Kidney (tissue), 22 donors: ENCODE measurements at places on chromosomes 3 and 15.

GRCh38 chr3:195450731-195451229 is 8.0 kb upstream of the ACAP2 start:
- DNase-seq: no peak

DNA sequence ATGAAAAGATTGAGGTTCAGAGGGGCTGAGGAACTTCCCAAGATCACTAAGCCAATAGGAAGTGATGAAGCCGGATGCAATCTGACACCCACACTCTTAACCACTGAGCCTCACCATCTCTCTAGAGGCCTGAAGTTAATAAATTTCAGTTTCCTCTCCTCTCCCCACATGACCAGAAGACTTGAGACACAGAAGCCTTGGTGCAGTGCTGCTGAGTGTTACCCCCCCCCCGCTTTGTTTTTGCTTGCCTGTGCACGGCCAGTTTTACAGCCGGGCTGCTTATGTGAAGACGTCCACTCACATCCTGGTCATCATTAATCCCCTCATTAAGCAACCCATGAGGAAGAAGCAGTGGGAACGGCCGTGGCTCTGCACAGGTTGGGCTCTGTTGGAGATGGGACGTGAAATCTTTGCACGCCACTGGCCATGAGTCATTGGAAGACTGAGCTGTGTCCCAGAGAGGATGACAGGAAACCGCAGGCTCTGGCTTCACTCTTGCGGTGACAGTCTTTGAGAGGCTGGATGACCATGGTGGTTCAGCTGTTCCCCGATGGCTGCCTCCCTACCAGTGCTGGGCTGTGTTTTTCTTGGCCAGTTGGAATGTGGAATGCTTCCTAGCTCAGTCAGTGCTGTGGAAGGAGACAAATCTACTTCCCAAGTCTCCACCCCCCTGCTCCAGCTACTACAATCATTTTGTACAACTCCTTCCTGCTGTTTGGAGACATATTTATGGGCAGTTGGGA is 232.6 kb upstream of the LRTM1 start:
- DNase-seq: peak; percentile 36

GRCh38 chr3:29494305-29495036 is 213.6 kb downstream of the RBMS3 start:
- no peak for DNase-seq

- DNase-seq: no peak
Measured at GRCh38 chr15:74138642-74139041, 8.3 kb downstream of the ISLR2 start.

DNA sequence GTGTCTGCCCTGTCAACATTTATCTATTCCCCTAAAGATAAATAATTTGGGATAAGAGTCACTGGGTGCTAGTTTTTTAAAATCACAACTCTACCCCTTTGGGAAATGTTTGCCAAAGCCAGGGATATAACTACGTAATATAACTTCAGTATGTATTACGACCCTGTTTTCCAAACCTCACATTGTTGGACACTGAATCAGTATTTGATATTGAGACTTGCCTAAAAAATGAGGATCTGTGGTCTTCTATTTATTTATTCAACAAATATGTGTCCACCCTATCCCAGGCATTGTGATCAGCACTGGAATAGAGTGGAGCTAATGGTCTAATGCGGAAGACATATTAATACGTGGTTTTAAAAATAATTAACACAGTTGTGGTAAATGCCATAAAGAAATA is 4.5 kb upstream of the MGA start:
- DNase-seq: no peak

DNA sequence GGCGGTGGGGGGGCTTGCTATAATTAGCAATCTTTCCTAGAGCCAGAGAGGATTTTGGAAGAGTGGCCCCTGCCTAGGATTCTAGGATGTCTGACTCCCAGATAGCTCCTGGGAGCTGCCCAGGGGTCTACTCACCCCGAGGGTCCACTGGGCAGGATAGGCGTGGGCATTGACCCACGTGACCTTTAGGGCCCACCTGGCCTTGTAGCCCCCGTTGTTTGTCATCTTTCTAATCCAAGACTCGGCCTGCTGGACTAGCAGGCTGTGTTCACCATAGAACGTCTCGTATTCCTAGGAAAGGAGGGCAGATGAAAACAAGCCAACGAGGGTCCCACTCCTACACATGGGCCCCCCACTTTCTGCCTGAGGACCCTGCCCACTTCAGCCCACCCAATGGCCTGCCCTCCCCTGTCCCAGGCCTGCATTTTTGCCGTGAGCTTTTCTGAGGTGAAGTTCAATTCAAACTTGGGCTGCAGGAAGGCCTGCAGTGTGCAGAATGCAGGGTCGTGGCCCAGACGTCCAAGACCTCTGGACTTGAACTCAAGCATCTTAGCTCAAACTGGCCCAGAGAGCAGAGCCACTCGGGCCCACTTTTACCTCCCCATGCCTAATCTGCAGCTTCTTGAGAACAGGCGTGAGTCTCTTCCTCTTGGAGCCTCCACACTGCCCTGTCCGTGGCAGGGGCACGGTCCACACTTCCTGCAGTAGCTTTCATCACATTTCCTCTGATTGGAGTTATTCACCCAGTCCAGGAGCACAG is 41.5 kb downstream of the MUC4 start:
- DNase-seq: no peak

DNA sequence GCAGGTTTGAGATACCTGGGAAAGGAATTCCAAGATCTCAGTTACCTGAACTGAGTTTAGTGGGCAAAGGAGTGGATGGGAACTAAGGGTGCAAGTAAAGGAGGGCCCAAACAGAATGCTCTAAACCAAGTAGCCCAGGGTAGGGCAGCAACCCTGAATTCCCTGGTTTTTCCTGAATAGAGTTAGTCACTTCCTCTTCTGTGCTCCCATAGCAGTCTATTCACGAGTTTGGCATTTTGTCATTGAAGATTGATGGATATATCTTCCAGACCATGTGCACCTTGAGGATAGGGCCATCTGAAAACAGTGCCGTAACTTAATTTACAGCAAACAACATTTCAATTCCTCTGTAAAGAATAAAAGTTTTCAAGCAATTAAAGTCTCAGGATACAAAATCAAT is 18.5 kb upstream of the PTX3 start:
- no peak for DNase-seq

DNA sequence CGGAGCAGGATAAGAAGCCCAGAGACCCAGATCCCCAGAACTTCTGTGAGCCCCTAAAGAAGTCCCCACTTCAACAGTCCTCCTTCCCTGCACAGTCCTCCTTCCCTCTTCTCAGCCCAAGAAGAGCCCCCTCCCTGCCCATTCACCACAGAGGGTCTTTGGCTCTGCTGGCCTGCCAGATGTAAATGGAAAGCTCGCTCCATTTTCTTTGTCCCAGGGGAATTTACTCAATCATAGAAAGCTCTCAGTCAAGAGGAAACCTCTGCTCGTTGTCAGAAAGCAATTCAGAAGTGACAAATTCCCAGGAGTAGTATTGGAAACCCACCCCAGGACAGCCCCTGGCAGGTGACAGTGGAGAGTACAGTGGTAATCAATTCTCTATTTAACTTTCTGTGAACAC is 105.5 kb upstream of the SMAD3 start:
- DNase-seq: no peak

DNA sequence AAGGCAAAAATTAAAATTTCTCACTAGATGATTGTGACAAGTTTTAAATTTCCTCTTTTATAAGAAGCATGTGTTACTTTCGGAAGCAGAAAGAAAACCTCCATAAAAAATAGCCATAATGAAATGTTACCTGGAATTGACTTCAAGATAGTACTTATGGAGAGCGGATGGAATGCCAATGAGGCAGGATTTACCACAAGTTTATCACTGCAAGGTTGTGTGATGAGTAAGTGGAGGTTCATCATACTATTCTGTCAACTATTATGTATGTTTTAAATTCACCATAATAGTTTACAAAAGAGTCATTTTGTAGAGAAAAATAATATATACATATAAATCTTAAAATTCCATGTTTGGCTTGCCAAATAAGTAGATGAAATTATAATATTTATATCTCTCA is 230.3 kb downstream of the SCAPER start:
- DNase-seq: no peak

DNA sequence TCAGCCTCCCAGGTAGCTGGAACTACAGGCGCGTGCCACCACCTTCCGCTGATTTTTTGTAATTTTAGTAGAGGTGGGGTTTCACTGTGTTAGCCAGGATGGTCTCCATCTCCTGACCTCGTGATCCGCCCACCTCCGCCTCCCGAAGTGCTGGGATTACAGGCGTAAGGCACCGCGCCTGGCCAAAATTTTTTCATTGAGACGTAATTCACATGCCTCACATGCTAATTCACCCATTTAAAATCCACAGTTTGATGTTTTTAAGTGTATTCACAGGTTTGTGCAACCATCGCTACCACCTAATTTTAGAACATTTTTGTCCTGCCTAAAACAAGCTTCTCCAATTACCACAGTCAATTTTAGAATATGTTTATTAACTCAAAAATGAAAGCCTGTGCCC is 37.1 kb downstream of the SELENOT start:
- no peak for DNase-seq
